Activated naive CD8-positive, alpha-beta T cell treated with anti-CD3 and anti-CD28 coated beads for 36 hours (primary cell): ENCODE measurements at places on chromosomes 11 and 22. TPM values are rescaled to one million over a fixed set of nuclear protein-coding genes. Genes with fewer than 3 reads are reported as not detected.

The MEN1 gene
- total RNA-seq: 37.0 TPM

The SLC17A6 gene
- not detected for total RNA-seq

The OR4D5 gene
- total RNA-seq: not detected

The OR2AT4 gene
- total RNA-seq: not detected

DNA sequence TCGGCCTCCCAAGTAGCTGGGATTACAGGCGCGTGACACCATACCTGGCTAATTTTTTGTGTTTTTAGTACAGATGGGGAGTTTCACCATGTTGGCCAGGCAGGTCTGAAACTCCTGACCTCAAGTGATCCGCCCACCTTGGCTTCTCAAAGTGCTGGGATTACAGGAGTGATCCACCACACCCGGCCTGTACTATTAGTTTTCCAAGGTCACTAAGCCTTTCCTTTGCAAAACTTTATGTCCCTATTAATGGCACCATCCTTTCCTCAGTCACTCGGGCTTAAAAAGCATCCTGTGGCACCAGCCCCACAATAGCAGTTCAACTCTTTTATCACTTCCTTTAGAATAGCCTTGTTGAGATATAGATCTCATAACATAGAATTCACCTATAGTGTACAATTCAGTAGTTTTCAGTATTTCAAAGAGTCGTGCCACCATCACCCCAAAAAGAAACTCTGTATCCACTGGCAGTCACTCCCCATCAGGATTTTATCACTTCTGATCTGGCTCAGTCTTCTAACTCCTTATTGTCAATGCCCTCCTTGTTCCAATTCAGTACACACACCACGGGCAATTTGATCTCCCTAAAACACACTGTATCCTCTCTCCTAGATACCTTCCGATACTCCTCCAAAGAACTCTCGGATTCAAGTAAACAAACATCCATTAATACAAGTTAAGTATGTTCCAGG, 921 bp upstream of the BCL2L13 start:
- no peaks in the 10 kb centered on the region for H3K27me3 ChIP-seq
- H3K4me3 ChIP-seq: peak overlapping the region; percentile 87
- DNase-seq: no peak
- peak overlapping the region; percentile 94 for H3K27ac ChIP-seq

DNA sequence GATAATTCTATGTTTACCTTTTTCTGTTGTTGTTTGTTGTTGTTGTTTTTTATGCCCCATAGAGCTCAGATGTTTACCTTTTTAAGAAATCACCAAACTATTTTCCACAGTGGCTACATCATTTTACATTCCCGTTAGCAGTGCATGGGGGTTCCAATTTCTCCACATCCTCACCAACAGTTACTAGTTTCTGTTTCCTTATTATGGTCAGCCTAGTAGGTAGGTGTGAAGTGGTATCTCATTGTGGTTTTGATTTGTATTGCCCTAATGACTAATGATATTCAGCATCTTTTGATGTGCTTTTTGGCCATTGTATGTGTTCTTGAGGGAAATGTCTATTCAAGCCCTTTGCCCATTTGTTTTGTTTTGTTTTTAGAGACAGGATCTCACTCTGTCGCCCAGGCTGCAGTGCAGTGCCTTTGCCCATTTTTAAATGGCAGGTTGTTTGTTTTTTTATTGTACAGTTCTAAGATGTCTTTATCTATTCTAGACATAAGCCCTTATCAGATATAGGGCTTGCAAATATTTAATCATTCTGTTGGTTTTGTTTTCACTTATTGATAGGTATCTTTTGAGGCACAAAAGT, 27.5 kb downstream of the CHEK2 start:
- DNase-seq: no peak
- no peak overlapping the region for H3K4me3 ChIP-seq
- peaks cover 16% of the 10 kb centered on the region for H3K36me3 ChIP-seq
- no peaks in the 10 kb centered on the region for H3K27me3 ChIP-seq
- H3K27ac ChIP-seq: no peak overlapping the region

GRCh38 chr11:33987975-33988580, 63.5 kb upstream of the CAPRIN1 start:
- H3K4me1 ChIP-seq: peaks cover 8% of the 10 kb centered on the region
- no peaks in the 10 kb centered on the region for H3K36me3 ChIP-seq
- H3K4me3 ChIP-seq: no peak overlapping the region
- no peaks in the 10 kb centered on the region for H3K27me3 ChIP-seq
- peak; percentile 67 for DNase-seq

GRCh38 chr11:12685229-12685628, 11.0 kb downstream of the TEAD1 start:
- peaks cover 12% of the 10 kb centered on the region for H3K4me1 ChIP-seq
- no peak for DNase-seq
- no peak overlapping the region for H3K27ac ChIP-seq
- H3K4me3 ChIP-seq: no peak overlapping the region

- no peaks in the 10 kb centered on the region for H3K27me3 ChIP-seq
- peaks cover 8% of the 10 kb centered on the region for H3K4me1 ChIP-seq
- no peak overlapping the region for H3K27ac ChIP-seq
- H3K4me3 ChIP-seq: no peak overlapping the region
Observed at GRCh38 chr11:129861702-129862522, 33.5 kb downstream of the NFRKB start.

- H3K27me3 ChIP-seq: peaks cover 11% of the 10 kb centered on the region
- no peaks in the 10 kb centered on the region for H3K4me1 ChIP-seq
- H3K27ac ChIP-seq: no peak overlapping the region
- no peaks in the 10 kb centered on the region for H3K36me3 ChIP-seq
- no peak overlapping the region for H3K4me3 ChIP-seq
- no peak for DNase-seq
Observed at GRCh38 chr11:127392575-127392974, 392.0 kb upstream of the KIRREL3 start.

- H3K27ac ChIP-seq: no peak overlapping the region
- no peaks in the 10 kb centered on the region for H3K27me3 ChIP-seq
- H3K36me3 ChIP-seq: no peaks in the 10 kb centered on the region
Observed at GRCh38 chr11:27882066-27882697, 181.9 kb upstream of the BDNF start.

GRCh38 chr11:106917973-106918372, 100.3 kb downstream of the GUCY1A2 start:
- H3K27ac ChIP-seq: no peak overlapping the region
- no peak for DNase-seq
- H3K36me3 ChIP-seq: no peaks in the 10 kb centered on the region
- H3K4me1 ChIP-seq: no peaks in the 10 kb centered on the region
- H3K4me3 ChIP-seq: no peak overlapping the region

- no peaks in the 10 kb centered on the region for H3K36me3 ChIP-seq
- DNase-seq: no peak
- no peaks in the 10 kb centered on the region for H3K4me1 ChIP-seq
- H3K4me3 ChIP-seq: no peak overlapping the region
Observed at GRCh38 chr11:120030411-120030810, 107.5 kb downstream of the TRIM29 start.

- H3K4me3 ChIP-seq: no peak overlapping the region
- no peaks in the 10 kb centered on the region for H3K4me1 ChIP-seq
- H3K27ac ChIP-seq: no peak overlapping the region
Observed at GRCh38 chr11:11177156-11177808, 175.8 kb downstream of the CSNK2A3 start.

- no peaks in the 10 kb centered on the region for H3K27me3 ChIP-seq
- H3K36me3 ChIP-seq: peaks cover 5% of the 10 kb centered on the region
- H3K4me3 ChIP-seq: no peak overlapping the region
Observed at GRCh38 chr11:116910378-116910777, 73.0 kb upstream of the APOA1 start.

DNA sequence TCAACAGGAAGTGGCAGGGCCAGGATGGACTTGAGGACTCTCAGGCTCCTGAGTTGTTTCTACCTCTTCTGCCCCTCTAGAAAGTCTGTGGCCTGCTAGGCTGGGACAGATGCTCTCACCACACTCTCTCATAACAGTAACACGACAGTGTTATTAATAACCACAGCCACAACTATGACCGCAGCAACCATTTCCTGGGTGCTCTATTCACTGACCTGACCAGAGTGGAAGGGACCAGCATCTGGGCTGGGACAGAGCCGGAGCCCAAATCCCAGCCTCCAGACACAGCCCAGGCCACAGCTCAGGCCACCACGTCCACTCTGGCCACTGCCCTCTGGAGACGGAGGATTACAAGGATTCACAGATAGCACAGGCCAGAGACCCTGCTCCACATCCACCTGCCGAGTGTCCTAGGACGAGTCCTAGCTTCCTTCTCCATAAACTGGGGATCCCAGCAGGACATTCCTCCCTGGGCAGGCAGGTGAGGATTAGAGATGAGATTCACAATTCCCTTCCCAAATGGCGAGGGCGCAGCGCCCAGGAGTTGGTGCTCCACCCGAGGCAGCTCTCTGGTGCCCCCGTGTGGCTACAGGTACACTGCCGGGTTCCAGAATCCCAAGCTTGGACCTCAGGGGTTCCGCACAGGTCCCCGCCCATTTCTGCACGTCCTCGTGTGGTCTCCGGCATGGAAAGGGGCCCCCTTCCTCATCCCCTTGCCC, 7.1 kb downstream of the PNPLA5 start:
- H3K27ac ChIP-seq: no peak overlapping the region
- no peaks in the 10 kb centered on the region for H3K36me3 ChIP-seq
- H3K27me3 ChIP-seq: peaks cover 33% of the 10 kb centered on the region
- no peaks in the 10 kb centered on the region for H3K4me1 ChIP-seq
- peak; percentile 59 for DNase-seq
- no peak overlapping the region for H3K4me3 ChIP-seq

GRCh38 chr11:132336781-132337535, 966.5 kb downstream of the NTM start:
- no peak overlapping the region for H3K4me3 ChIP-seq
- no peak overlapping the region for H3K27ac ChIP-seq
- DNase-seq: no peak
- H3K36me3 ChIP-seq: no peaks in the 10 kb centered on the region

- no peaks in the 10 kb centered on the region for H3K36me3 ChIP-seq
- H3K27me3 ChIP-seq: peaks cover 8% of the 10 kb centered on the region
- no peak for DNase-seq
- no peak overlapping the region for H3K4me3 ChIP-seq
- no peak overlapping the region for H3K27ac ChIP-seq
Observed at GRCh38 chr22:32661296-32661695, 140.2 kb upstream of the TIMP3 start.

DNA sequence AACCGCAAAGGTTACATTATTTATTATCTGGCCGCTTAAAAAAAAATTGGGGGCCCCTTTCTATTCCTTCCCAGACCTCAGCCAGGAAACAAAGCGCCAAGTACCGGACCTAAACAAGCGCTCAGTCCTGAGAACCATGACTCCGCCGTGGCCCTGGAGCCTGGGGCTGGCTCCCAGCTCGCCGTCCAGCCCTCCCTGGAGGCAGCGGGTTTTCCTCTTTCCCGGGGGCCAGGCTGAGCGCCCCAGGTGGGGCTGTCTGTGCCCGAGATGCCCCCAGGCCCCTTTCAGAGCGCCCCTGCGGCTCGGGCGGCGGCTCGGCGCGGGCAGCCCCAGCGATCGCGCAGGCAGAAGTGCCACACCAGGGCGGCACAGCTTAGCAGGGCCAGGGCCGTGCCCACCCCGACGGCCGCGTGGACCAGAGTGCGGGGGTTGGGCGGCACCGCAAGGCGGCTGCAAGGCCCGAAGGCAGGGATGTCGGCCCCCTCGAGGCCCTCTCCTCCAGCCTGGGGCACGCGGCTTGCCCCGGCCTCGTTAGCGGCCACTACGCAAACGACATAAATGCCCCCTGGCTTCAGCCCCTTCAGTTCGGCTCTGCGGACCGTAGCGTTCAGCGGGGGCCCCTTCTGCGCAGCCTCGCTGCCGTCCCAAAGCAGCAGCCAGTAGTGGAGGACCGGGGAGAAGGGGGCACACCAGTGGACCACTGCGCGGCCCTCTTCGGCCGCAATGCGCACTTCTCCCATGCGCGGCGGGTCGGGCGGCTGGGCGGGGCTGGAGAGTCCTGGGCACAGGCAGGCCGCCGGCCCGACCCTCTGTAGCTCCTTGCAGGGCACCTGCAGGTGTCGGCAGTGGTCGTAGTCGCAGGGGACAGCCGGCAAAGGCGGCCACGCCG, 1.6 kb downstream of the LRRN4CL start:
- peaks cover 12% of the 10 kb centered on the region for H3K36me3 ChIP-seq
- H3K27me3 ChIP-seq: peaks cover 19% of the 10 kb centered on the region
- no peak overlapping the region for H3K4me3 ChIP-seq
- no peak for DNase-seq
- no peaks in the 10 kb centered on the region for H3K4me1 ChIP-seq

DNA sequence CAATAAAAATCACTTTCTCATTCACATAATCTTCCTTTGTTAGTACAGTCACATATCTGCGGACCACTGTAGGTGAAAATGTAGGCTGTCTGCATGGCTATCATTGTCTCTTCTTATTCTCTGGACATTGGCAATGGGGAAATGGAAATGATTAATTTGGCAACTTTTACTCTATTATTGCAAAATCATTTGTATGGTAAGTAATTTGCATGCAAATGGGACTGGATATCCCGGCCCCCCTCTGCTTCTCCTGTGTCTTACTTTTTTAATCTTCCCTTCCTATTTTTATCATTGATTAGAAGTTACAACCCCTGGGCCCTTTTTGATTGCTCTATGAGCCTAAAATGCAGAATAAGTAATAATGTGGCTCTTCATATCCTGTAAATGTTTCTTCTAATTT, 6.0 kb downstream of the GRK3 start:
- no peak overlapping the region for H3K4me3 ChIP-seq
- H3K4me1 ChIP-seq: peaks cover 42% of the 10 kb centered on the region
- peaks cover 4% of the 10 kb centered on the region for H3K27me3 ChIP-seq
- no peak for DNase-seq
- no peak overlapping the region for H3K27ac ChIP-seq

DNA sequence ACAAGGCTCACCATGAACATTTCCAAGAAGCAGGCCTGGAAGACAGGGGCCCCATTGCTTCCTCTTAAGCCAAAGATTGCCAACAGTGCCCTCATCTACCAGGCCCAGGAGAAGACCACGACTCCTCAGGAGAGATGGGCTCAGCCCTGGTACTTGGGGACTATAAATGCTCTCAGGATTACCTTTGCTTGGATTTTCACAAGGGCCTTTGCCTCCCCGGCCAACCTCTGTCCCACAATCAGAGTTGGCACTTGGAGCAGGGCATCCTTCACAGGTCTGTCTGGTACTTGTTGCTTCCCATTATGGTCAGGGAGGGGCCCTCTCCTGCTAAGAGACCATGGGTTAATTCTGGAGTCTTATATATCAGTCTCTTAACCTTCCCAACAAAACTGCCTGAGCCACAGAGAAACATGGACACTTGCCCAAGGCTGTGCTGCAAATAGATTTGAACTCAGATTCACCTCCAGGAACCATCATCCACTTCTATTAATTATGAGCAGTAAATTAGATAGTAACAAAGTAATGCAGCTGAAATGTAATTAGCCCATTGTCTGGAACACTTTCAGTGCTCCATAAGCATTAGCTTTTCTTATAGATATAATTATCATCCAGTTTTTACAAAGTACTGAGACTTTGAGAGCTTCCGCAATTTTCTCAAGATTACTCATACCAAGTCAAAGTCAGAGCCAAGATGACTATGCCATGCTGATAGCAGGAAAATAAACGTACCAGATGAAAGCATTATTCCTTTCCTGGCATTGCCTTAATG, 33.5 kb downstream of the POU2AF3 start:
- H3K4me3 ChIP-seq: no peak overlapping the region
- no peaks in the 10 kb centered on the region for H3K36me3 ChIP-seq
- no peaks in the 10 kb centered on the region for H3K27me3 ChIP-seq
- H3K27ac ChIP-seq: no peak overlapping the region
- H3K4me1 ChIP-seq: peaks cover 1% of the 10 kb centered on the region
